Endothelial cell (in vitro differentiated cells): ENCODE measurements at places on chromosomes 3 and 15.
A peak's percentile ranks its signal among the peaks of the same experiment; 100 is the strongest.

DNA sequence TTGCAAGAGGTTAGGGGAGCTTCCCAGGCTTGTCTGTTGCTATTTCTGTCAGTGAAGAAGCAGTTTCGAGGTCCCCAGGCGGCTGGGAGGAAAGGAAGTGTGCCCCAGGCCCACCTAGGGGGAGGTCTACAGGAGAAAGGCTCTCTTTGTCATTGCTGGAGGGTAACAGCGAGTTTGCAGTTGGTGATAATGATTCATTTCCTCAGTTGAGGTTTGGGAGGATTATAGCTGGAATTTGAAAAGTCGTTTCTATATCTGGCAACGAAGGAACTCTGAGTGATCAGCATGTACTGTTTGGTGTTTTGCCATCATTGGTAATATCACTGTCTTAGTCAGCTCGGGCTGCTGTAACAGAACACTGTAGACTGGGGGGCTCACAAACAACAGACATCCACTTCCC, 65.5 kb upstream of the UBE3A start:
- no peak for DNase-seq

DNA sequence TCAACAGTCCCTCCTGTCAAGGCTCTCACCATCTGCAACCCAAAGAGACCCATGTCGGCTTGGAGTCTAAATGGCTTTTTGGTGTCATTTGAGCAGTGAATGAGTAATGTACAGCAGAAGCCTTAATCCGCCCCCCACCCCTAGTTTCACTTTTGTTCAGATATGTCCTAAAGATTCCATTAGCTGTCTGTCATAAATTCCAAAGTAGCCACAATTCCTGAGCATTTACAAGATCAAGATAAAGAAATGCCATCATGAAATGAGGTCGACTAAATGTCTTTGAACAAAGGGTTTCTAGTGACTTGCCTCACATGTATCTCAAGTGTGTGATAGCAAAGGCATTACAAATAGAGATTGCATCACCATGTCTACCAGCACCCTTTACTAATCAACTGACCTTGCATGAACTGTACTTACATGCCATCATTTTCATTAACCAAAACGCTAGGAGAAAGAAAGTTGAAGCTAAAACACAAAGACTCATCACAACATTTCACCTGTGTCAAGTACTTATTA, 123.8 kb upstream of the PHLDB2 start:
- DNase-seq: no peak

- DNase-seq: no peak
Measured at GRCh38 chr3:175246234-175246633, 387.1 kb downstream of the NAALADL2 start.

DNA sequence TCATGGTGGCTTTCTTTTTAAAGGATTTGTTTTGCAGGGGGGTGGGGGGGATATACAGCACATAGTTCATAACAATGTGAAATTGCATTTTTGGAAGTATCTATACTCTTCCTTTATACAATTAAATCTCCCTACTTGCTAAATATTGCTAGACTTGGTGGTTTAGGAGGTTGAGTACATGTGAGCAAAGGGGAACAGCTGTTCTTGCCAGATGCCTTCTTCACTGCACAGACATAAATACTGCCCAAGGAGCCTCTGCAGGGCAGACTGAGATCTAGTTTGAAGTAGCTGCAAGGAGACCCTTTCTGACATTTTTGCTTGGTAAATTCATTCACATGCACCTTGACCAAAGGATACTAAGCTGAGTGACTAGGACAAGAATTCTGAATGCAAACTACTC, 228.6 kb upstream of the IL12A start:
- no peak for DNase-seq

GRCh38 chr3:158649791-158650190, 5.5 kb downstream of the GFM1 start:
- DNase-seq: peak; percentile 53

- DNase-seq: no peak
Measured at GRCh38 chr15:68265081-68265480, 12.5 kb upstream of the FEM1B start.

DNA sequence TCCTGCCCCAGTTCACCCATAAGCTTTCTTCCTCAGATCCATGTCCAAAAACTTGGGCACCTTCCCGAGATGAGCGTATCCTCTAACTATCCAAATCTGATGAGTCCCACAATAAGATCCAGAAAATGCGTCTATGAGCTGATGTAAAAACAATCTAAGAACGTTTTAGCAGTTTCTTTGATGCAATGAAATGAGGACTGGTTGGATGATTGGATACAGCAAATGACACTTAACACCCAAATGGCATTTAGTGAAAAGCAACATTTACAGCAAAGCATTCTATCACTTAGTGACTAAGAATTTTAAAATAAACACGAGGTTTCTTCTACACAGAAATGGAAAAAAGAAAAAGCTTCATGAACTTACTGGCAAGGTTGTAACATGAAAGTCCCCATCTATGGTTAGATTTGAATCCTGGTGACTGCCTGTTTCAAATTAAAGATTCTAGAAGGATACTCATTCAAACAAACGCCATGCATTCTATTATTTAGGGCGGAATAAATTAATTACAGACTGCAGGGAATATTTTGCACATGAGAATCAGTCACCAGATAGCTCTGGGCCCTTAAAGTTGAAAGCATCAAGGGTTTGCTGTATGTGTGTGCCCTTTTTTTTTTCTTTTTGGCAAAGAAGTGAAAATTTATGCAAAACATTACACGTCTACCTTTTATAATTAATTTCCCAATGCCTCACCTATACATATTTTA, 598.6 kb downstream of the FOXP1 start:
- no peak for DNase-seq

DNA sequence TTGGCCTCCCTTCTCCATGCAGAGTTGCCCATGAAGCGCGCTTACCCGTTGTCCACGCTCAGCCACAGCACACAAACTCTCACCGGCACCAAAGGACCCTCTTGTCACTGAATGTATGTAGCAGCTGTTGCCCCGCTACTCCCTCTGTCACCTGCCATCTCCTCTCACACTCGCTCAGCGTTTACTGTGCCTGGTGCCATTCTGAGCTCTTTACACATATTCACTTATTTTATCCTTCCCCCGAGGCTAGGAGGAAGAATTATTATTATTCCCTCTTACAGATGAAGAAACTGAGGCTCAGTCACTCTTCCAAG, 41.7 kb upstream of the PRR23E start:
- no peak for DNase-seq

GRCh38 chr3:56887402-56888025, 85.8 kb upstream of the ARHGEF3 start:
- no peak for DNase-seq

DNA sequence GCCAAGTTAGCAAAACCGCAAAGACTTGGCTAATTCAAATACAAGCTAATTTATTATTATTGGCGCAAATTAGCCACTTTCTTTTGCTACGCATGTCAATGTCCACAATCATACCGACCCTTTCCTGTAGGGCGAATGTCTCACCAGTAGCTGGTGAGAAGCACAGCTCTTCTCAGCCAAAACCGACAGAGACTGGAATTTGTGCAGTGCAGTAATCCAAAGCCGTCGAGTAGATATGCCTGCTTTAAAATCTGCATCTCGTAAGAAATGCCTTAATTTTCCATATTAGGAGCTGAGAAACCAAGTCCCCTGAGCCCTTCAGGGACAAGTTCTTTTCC, 614 bp upstream of the MINDY2 start:
- no peak for DNase-seq

DNA sequence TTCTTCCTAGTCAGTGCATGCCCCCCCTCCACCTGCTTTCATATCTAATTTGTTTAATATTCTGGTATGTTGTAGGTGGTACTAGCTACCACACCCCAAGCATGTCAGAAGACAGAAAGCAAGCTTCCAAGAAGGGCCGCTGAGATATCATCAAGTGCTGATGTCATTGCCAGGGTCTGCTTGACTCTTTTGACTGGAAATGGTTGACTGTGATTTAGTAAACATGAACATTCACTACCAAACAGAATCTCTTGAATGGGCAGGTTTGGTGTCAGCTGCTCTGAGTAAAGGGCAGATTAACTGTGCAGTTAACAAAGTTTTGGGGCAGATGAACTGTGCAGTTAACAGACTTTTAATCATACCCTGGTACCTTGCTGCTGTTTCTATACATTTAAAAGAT, 244.2 kb upstream of the SATB1 start:
- no peak for DNase-seq

GRCh38 chr3:136804141-136804540, 14.8 kb upstream of the SLC35G2 start:
- no peak for DNase-seq

- no peak for DNase-seq
Measured at GRCh38 chr3:30954426-30954825, 60.0 kb upstream of the GADL1 start.

- no peak for DNase-seq
Measured at GRCh38 chr3:55060896-55061719, 133.2 kb upstream of the LRTM1 start.

GRCh38 chr15:66609876-66610275, 44.1 kb upstream of the LCTL start:
- DNase-seq: no peak

DNA sequence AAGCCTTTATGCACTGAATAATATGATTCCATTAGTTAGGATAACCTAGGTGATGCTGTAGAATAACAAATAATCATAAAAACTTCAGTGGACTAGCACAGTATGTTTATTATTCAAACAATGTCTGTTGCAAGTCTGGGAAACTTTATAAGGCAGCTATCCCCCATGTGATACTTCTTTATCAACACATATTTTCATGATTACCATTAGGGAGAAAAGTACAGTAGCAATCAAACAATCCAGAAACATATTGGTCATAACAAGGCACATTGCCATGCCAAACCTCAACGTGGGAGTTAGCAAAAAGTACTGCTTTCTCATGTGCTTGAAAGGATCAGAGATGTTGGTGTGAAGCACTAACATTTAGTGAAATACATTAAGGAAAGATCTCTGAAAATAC, 35.5 kb downstream of the EOMES start:
- DNase-seq: no peak

- no peak for DNase-seq
Measured at GRCh38 chr15:100350434-100351226, 8.9 kb upstream of the ADAMTS17 start.

DNA sequence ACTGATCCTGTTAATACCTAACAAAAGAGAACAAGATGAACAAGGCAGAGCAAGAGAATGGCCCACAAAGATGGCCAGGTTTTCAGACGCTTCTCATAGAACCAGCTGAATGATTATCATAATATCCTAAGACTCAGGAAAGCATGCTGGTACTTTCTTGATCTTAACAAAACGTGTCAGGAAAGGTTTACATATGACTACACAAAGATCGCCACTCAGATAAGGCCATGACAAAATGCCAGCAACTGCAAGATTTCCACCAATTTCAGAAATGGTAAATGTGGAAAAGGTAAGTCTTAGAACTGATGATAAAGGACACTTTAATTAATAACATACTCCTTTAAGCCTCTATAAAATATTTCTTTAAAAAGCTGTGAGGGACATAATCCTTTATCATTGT, 108.8 kb downstream of the DLG1 start:
- DNase-seq: no peak

DNA sequence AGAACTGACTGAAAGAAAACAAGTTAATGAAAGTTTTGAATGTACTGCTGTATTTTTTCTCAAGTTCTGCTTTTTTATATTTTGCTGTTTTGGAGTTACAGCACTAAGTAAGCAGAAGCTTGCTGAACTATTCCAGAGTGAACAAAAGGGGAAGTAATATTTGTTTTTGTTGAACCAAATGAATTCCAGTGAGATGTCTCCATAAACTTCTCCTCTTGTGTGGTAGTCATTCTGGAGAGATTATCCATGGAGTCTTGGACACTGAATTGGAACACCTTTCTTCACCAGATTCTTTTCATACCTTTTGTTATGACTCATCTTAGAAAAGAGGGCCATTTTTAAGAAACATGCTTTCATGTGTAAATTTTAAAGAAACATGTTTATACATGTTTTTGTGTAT, 8.8 kb downstream of the ANKUB1 start:
- no peak for DNase-seq

DNA sequence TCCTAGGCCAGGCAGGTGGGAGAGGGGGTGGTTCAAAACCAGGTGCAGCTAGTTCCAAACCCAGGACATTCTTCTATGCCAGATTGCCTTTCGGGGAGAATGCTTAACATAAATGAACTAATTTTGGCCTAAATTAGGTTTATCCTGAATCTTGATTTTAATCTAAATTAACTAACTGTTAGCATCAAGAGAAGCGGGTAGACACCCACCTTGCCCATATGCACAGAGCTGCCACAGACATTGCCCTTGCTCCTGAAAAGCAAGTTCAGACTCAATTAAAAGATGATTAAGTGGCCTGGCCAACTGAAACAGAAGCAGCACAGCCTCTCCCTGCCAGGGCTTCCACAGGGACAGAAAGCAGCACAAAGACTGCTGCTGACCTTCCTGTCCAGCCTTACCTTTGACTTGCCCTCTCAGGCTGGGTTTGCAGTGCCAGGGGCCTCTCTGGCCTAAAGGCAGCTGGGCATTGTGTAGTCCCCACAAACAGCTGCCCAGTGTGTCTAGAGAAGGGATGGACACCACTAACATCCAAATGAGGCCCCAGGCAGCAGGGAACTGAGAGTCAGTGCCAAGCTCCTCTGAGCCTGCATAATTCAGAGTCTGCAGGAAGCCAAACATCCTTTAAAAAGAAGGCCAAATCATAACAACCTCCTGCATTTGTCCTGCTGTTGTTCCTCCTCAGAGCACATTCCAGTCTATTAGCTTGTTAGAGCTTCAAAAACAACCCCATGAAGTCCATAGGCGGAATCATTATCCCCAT, 15.4 kb upstream of the OXTR start:
- DNase-seq: no peak

DNA sequence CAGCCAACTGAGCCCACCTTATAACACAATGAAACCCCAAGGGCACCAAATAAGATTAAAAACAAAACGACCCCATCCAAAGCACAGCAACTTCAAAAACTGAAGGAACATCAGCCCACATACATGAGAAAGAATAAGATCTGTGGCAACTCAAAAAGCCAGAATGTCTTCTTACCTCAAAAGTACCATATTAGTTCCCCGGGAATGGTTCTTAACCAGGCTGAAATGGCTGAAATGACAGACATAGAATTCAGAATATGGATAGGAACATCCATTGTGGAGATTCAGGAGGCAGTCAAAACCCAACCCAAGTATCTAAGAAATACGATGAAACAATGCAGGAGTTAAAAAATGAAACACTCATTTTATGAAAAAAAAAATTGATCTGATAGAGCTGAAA, 222.3 kb downstream of the SCAPER start:
- no peak for DNase-seq

DNA sequence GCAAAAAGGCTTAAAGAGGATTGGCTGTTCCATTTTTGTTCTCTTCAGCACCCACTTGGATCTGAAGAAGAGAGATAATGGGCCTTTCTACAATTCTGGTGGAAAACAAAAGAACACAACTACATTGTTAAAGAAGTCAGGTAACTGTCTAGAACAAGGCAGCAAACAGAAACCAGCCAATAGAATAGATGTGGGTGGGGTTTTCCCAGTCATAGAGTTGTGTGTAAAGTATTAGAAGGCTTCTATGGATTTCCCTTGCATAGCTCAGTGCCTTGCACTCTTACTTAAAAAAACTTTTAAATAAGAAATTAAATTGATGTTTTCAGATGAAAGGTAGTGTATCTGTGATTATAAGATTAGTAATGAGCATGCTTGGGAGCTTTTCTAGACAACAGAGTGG, 462.7 kb upstream of the ATP11B start:
- no peak for DNase-seq
